Stimulated activated CD4-positive, alpha-beta T cell treated with anti-CD3 and anti-CD28 coated beads, Interleukin-1b, Interleukin-23, amount 100 ng/mL, for 1 hour (primary cell): ENCODE measurements at places on chromosomes 7 and 10.

DNA sequence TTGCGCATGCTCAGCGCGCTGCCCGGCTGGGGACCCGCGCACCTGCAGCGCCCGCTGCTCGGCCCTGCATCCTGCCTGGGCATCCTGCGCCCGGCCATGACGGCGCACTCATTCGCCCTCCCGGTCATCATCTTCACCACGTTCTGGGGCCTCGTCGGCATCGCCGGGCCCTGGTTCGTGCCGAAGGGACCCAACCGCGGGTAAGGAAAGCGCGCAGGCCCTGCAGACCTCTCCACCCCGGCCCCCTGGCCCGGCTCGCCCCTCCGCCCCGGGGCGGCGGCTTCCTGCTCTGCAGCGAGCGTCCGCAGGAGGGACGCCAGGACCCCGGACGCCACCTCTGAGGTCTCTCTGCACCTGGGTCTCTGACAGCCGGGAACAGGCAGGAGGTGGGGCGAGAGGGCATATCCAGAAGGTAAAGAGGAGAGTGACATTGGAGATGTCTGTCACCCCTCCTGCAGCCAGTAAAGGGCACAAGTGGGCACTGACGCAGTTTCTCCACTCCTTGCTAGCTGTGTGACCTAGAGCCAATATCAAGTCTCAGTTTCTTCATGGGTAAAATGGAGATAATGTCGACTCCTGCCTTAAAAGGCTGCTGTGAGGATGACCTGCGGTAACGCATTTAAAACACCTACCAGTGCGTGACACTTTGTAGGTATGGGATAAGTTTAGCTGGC, 338 bp downstream of the ATP6V0E2 start:
- DNase-seq: no peak

DNA sequence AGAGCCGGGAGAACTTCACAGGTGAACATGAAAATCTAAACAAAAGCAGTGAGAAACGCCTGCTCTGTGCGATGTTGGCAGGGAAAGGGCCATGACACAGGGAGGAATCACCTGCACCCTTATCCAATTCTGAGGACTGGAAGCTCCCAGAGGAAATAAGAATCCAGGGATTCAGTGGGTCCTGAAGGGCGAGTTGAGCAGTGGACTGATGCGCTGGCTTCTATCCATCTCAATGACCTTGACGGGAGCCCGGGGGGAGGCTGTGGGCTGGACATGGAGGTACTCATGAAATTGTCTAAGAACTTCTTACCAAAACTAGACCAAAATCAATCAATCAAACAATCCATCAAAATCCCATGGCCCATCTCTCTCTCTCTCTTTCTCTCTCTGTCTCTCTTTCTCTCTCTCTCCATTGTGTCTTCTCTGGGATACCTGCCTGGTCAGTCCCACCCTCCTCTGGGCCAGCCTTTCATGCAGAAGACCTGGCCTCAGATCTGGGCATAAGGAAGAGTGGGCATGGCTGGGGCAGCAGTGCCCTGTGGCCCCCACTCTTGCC, 7.2 kb downstream of the CPXM2 start:
- DNase-seq: no peak

GRCh38 chr10:49627644-49628247, 13.9 kb downstream of the CHAT start:
- DNase-seq: no peak

DNA sequence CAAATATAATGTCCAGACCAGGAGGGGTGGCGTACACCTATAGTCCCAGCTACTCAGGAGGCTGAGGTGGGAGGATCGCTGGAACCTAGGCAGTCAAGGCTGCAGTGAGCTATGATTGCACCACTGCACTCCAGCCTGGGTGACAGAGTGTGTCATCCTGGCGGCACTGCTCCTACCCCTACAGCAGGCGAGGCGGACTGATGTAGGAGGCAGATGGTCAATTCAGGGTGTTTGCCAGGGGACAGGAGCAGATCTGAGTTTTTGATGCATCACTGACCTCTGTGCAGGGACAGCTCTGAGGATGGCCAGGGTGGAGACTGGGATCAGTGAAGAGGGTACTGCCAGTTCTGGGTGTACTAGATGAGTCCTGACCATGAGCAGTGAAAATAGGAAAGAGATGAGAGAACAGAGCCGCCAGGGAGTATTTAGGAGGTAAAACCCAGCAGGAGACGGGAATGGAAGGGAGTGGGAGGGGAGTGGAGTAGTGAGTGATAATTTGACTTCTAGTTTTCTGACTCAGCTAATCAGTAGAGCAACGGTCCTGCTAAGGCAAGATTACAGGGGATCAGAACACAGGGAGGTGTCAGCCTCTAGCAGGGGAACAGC, 75.3 kb downstream of the HIP1 start:
- DNase-seq: no peak

DNA sequence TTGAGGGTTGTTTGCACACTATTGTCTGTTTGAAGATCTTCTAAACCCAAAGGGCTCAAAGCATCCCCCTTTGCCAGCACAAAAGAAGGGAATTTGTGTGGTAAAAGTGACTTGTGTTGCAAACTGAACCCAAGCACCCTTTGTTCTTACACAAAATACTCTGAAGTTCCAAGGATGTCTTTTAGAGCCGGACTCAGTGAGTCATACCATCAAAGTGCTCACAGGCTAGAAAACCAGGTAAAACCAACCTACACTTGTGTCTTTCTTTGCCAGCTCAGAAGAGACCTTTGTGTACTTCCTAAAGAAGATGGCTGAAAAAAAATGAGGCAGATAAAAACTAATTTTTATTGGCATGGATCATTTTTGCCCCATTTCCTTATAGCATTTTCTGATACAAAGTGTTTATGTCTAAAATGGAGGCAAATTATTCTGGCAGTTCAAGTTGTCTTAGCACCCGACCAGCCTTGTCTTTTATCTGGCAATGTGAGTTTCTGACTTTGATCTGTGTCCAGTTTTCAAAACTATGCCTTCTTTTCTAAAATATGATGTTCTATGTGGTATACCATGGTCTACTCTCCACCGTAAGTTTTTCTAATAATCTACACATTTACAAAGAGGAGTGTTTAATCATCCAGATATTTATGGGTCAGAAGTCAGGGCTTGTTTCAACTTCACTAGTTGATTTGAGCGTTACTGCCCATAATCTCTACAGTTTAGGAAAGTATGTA, 128.4 kb upstream of the FZD1 start:
- no peak for DNase-seq

DNA sequence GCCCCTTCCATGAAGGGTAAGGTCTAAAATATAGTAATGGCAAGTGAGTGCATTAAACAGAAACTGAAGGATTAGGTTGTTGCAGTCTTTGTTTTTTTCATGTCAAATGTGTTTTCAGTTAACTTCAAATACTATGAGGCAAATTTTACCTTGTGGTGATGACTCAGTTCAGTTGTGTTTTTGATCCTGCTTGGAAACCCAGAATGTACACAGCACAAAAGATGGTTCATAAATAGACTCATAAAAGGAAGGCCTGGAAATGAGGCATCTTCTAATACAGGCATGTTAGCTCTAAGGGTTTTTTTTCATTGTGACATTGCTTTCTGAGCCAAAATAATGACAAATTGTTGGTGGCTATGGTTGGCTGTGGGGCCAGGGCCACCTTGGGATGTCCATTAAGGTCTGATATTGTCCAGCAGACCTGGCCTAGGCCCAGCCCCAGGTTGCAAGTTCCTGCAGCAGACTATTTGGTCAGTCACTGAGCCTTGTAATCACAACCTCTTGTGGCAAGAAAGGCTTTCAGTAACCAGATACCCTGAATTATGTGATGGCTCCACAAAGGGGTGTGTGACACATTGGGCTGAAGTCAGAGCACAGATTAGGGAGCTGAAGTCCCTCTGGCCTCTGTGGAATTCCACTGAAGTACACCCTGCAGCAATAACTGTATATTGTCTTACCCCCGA, 69.0 kb upstream of the SAMD8 start:
- DNase-seq: no peak

GRCh38 chr10:19719284-19719683, 96.9 kb upstream of the PLXDC2 start:
- DNase-seq: no peak

- no peak for DNase-seq
Measured at GRCh38 chr10:10313149-10313835, 704.4 kb upstream of the CELF2 start.

- DNase-seq: no peak
Measured at GRCh38 chr7:12475362-12476063, 71.8 kb upstream of the VWDE start.

- no peak for DNase-seq
Measured at GRCh38 chr10:7417807-7418206, 7.0 kb upstream of the SFMBT2 start.

DNA sequence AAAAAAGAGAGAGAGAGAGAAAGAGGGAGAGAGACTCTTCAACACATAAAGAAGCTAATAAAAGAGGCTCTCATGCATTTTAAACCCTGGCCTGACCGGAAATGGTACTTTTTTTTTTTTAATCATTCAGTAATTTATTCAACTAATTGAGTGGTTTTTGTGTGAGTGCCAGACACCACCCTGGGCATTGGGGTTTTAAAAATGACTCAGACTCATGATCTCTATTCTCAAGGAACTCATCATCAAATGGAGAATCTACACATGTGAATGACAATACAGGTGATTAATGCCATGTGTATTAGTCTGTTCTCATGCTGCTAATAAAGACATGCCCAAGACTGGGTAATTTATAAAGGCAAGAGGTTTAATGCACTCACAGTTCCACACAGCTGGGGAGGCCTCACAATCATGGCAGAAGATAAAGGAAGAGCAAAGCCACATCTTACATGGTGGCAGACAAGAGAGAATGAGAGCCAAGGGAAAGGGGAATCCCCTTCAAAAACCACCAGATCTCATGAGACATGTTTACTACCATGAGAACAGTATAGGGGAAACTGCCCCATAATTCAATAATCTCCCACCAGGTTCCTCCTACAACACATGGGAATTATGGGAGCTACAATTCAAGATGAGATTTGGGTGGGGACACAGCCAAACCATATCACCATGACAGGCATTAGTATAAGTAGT, 158.5 kb upstream of the AUTS2 start:
- DNase-seq: no peak

GRCh38 chr7:155999631-156000489, 187.6 kb upstream of the SHH start:
- no peak for DNase-seq

- no peak for DNase-seq
Measured at GRCh38 chr7:102916426-102916825, 3.6 kb downstream of the LRRC17 start.

DNA sequence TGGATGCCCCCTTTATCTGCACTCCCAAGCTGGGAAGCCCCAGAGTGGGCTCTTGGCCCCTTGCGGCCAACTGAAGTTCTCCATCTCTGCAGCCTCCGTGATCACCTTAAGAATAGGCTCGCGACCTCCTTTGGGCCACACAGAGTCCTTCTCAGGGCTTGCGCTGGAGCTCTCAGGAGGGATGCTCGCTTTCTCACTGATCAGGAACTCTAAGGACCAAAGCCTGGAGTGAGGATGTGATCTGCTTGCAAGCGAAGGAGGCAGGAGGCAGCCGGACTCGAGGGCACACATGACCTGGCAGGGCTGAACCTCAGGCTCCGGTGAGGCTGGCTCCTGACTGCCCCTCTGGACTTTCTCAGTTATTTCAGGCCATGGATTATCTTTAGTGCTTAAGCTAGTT, 192.1 kb upstream of the MKI67 start:
- no peak for DNase-seq

GRCh38 chr7:82194016-82194643, 249.4 kb downstream of the CACNA2D1 start:
- DNase-seq: no peak

- DNase-seq: no peak
Measured at GRCh38 chr7:134452419-134452838, 6.5 kb downstream of the AKR1B1 start.

- no peak for DNase-seq
Measured at GRCh38 chr10:19096501-19097073, 48.0 kb downstream of the MALRD1 start.

DNA sequence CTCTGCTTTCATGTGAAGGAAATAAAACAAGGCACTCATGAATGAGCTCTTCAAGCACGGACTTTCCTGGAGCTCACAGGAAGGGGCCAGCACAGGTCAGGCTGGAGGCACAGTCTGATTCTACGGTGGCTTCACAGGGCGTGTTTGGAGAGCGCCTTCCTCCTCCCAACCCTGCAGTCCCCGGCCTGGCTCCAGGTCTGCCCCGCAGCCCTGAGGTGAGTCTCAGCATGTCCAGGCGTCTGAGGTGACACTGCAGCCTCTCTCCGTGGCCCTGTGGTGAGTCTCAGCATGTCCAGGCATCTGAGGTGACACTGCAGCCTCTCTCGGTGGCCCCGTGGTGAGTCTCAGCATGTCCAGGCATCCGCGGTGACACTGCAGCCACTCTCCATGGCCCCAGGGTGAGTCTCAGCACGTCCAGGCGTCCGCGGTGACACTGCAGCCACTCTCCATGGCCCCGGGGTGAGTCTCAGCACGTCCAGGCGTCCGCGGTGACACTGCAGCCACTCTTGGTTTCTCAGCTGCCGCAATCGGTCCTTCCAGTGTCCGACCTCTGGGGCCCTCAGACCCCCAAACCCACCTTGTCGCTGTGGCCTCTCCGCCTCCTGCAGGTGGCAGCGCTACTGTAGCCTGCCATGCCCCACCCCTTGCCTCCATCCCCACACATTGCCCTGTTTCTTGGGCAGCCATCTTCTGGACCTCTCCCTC, 381.7 kb downstream of the DNAJB6 start:
- no peak for DNase-seq

DNA sequence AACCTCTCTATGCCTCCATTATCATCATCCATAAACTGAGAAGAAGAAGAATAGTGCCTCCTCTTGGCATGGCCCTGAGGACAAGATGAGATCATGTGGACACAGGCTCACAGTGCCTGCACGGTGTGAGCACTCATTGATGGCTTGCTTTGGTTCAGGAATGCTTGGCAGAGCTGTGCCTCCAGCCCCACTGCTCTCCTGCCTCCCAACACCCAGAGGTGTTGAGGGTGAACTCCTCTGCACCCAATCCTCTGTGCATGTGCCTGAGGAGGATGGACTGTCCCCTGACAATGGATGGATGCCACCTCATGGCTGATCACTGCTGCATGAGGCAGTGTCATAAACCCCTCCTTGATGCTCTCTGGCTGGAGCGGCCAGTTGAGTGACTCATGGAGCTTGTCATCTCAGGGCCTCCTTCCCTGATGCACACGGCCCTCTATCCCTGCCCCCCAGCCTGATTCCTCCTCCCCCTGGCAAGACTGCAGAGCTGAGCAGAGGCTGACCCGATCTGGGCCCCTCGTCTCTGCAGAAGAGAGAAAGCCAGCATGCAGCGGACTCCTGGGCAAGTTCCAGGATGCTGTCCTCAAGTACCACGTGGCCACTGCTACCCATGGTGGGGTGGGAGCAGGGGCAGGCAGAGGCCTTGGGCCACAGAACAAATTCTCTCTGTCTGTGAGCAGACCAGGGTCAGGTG, 136.3 kb downstream of the KCNMA1 start:
- DNase-seq: no peak
